SK-N-MC (cell line): ENCODE measurements at places on chromosomes 7 and 10.

- DNase-seq, result no peak
Observed at GRCh38 chr7:131219312-131220041, 108.2 kb upstream of the MKLN1 start.

DNA sequence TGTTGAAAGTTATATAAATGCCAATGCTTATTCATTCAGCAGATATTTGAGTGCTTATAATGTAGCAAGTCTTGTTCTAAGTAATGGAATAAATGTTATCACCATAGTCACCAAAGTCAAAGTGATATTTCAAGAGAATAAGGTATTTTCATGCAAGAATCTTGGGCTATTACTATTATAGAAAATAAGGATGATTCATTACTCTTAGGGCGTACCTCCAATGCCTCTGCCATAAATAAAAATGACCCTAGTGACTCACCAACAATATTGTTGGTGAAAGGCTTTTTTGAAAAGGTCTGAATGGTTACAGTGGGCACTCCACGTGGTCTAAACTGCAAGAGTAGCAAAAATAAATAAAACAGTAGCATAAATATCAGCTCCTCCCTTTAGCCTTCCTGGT, 68.4 kb downstream of the RALA start:
- no peak for DNase-seq

GRCh38 chr10:4498711-4499251, 327.2 kb upstream of the AKR1E2 start:
- DNase-seq, result no peak

DNA sequence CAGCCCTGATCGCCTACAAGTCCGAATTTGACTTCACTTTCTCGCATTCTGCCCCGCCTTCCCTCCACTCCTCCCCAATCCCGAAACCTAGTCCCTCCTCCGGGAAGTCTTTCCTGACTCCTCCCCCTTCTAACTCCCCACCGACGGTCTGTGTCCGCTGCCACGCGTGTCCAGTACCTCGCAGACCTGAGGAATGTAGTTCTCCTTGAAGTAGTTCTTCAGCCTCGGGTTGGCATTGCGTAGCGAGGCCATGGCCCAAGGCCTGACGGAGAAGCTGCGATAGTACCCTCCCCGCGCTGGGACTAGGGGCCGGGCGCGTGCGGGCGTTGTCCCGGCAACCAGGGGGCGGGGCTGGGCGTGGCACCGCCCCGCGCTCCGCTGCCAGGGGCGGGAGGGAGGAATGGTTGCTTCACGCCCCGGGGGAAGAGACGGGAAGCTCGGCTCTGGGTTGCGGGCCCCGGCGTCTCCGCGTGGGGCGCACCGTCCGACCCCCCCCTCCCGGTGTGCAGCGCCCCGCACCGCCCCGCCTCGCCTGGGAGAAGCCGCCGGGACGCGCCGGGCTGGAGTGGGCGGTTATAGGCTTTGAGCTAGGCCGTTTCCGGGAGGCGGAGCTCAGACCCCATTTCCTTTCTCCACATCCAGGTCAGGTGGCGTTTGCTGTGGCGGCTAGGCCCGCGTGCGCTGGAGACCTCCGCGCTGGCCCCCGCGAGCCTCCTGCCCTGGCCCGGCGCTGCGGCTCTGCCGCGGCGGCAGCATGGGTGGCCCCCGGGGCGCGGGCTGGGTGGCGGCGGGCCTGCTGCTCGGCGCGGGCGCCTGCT, at the start of the genes ARMC10 and FBXL13:
Gene ARMC10, plus strand, starts transcription at position 622 of the 818 bp plus-strand sequence. Its CDS starts 133 bp downstream, at position 755.
Gene FBXL13, minus strand, starts transcription at position 278 of the 818 bp plus-strand sequence.
- no peak for DNase-seq

- DNase-seq, result peak; percentile 48
Observed at GRCh38 chr10:12710594-12711349, 290.7 kb downstream of the CCDC3 start.

DNA sequence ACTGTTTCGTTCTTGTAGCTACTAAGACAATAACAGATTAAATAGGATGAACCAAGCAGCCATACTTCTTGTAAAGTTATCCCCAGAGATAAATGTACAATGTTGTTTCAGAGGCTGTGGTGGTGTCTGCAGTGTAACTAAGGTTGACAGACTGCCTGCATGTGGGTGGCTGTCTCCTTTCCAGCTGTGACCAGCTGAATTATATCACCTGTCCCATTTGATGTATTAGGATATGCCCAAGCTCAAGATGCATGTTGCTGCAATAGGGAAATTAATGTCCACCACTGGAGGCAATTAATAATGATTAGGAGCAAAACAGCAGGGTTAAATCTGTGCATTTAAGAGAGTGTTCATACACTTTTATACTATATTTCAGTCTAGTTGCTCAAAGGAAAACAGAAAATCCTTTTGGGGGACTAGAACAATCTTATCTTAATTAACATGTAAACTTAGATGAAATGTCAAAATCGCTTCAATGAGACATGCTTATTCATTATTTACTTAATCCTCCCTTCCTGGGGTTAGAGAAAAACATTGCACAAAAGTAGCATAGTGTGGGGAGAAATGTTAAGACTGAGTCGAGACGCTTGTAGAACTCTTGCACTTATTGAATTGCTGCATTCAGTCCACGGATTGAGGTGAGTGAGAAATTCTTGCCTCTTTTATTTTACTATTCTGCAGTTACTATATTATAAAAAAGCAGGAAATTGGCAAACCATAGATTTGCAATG, 269.0 kb downstream of the SNX10 start:
- DNase-seq, result no peak

DNA sequence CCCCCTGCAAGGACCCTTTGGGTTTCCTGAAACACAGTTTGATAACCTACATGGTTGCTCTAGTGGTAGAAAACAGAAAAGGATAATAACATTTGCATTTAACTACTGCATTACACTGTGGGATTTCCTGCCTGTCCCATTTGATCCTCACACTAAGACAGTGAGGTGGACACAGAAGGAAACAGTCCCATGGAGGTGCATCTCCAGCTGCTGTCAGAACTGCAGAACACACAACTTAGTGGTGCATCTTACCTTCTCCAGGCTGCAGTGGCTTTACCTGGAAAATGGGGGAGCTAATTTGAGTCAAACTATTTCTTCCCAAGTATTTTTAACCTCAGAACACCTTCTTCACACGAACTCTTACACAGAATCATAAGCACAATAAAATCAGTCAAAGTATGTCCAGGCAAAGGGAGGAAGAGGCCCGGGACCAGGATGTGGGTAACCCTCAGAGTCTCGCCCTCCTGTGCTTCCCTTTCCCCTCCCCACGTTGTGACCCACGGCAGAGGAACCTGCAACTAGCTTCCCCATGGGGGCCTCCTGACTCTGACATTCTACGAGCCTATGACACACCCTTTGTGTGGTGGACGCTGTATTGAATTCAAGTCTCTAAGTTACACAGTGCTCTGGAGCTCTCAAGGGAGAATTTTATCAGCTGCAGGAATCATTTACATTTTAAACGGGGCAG, 33.7 kb downstream of the SCRN1 start:
- DNase-seq, result no peak

GRCh38 chr10:125151553-125152449, 8.6 kb downstream of the CTBP2 start:
- DNase-seq, result no peak

GRCh38 chr10:132240156-132240555, 53.4 kb downstream of the DPYSL4 start:
- no peak for DNase-seq

GRCh38 chr10:108567899-108568752, 1355.2 kb downstream of the XPNPEP1 start:
- no peak for DNase-seq

DNA sequence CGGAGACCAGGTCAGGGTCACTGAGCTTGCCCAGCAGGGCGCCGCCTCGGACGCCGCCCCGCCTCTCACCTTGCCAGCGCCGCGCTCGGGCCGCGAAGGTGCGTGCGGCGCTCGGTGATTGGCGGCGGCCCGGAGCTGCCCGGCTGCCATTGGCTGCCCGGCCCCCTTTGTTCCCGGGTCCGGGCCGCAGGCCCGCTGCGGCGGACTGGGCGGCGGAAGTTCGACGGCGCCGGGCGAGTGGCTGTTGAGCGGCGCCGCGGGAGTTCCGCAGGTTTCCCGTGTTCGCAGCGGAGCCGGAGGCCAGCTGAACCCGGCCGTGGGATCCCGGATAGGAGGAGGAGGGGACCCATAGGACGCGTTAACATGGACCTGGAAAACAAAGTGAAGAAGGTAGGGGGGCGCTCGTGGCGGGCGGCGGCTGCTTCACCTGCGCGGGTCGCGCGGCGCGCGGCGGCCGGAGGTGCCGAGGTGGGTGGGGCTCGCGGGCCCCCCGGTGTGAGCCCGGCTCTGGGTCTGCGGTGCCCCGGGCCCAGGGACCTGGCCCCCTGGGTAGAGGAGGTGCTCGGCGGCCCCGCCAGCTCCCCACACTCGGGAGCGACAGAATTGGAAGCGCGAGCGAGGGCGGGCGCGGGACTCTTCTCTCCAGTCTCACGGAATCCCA, at the start of gene TES:
Gene TES, plus strand, starts transcription at position 195 of the 661 bp plus-strand sequence. Its CDS starts 169 bp downstream, at position 364.
- no peak for DNase-seq

GRCh38 chr10:128429835-128430513, 303.8 kb upstream of the MKI67 start:
- no peak for DNase-seq

GRCh38 chr10:100291356-100291755, 4.9 kb upstream of the BLOC1S2 start:
- no peak for DNase-seq

DNA sequence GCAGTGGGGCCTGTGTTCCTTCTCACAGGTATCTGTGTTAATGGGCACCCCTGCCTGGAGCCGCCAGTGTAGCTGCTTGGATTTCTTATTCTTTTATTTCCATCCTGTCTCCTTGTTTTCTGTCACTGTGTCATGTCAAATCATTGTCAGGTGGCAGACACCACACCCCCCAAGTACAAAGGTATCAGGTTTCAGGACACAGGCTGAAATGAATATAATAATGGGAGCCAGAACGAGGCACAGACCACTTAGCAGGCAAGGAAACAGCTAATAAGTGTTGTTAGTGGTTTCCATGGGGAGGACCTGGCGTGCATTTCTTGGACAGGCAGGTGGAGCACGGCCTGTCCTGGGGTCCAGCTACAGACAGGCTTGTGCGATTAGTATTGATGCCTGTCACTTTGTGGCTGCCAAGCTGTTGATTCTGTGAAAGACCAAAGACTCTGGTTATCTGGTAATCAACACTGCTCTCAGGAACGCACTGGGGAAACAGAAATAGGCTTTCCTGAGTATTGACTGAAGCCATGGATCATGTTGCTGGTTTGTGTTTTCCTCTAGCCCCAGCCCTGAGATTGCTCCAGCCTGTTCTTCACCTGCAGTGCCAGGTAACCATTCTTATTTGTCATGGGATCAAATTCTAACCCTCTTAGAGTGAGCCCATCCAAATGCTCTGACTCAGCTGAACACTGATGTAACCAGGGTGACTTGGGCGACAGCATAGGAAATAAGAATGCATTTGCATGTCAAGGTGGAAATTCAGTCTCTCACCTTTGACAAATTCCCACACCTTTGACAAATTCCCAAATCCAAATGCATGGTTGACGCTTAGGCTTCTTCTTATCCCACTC, 1002.0 kb downstream of the LRMDA start:
- DNase-seq, result no peak

DNA sequence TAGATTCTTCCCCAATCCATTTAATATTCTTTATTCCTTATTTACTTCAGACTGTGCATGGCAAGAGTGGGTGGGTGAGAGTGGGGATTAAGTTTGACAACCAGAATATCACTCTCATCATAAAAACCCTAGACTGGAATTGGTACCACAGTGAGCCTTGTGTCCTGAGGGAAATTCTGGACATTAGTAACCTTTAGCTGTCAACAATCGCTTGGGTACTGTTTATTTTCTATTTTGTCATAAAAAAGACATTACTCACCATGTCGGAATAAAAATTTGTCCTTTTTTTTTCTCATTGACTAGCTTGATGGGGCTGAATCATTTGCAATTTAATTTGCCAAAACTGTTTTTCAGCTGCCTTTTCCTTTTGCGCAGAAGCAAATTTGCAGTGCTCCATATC, 176.1 kb upstream of the SEMA3C start:
- no peak for DNase-seq

DNA sequence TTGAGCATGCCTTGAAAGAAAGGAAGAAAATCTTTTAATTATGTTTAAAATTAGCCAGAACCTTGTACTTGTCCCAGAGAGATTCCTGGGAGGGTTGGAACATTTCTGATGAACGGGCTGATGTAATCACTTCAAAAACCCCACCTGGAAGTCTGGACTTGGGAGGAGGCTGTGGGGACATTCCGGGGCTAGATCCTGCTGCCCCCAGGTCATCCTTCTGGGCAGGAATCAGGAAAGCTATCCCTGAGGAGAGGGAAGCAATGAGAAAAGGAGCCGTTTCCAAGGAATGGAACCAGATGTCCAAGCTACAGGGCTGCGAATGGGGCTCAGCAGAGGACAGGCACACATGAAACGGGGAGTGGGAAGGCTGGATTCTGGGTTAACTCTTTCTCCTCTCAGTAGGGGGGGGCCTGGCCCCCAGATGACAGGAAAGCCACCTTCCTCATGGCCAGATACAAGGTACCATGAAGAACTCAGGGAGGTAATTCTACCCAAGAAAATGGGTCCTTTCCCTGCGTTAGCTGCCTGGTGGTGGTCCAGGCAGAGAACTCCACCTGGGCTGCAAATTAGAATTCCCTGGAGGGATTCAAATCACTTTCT, 280.1 kb downstream of the TCF7L2 start:
- DNase-seq, result no peak

- no peak for DNase-seq
Observed at GRCh38 chr7:73904219-73905137, 43.5 kb downstream of the TMEM270 start.

DNA sequence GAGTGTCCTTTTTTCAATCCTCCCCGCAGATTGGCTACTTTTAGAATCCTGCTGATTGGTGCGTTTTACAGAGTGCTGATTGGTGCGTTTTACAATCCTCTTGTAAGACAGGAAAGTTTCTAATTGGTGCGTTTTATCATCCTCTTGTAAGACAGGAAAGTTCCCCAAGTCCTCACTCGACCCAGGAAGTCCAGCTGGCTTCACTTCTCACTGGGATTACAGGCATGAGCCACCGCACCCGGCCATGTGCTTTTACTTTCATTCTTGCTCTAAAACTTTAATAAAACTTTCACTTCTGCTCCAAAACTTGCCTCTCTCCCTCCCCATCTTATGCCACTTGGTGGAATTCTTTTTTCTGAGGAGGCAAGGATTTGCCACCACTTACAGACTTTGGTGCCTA, 17.0 kb upstream of the WAPL start:
- DNase-seq, result no peak

GRCh38 chr10:17169803-17170202, 31.7 kb downstream of the TRDMT1 start:
- no peak for DNase-seq
